ENCODE measurements at places on chromosomes 2 and 18.

GRCh38 chr2:89833116-89833779 is 1141.8 kb downstream of the RPIA start:
- peak; percentile 29 for DNase-seq

- no peak for DNase-seq
Measured at GRCh38 chr2:44972771-44973535, 31.5 kb downstream of the SIX3 start.

DNA sequence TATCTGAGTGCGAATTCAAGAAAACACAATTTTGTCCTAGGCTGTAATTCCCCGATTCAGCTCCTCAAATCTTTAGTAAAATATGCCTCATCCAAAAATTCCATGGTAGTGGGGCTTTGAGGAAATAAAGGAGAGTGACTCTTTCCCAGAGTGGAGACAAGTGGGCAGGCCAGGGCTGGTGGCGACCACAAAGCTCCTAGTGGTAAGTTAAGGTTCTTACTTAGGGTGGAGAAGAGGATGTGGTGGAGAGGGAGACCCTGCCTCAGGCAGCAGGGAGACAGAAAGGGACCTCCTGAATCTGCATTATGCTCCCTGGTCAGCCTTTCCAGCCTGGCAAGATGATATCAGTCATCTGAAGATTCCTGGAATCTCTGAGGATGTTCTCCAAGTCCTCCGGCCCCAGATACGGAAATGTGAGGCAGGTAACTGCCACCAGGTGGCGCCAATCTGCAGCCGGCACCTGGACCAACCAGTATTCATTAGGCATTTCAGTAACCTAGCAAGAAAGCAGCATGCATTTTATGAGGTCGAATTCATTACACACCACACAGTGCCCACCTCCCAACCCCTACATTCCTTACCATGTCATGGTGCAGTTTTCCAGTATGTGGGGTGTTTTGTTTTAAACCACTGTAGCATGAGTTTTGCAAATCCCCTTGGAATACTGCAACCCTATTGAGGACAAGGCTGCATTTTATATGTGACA is 106.4 kb downstream of the POLE4 start:
- peak; percentile 64 for DNase-seq

GRCh38 chr2:223537651-223538601 is 64.2 kb downstream of the SCG2 start:
- DNase-seq: peak; percentile 52

- DNase-seq: no peak
Measured at GRCh38 chr2:146267093-146267492, 1577.7 kb upstream of the ACVR2A start.

GRCh38 chr18:29181151-29181901 is 1004.4 kb upstream of the CDH2 start:
- peak; percentile 97 for DNase-seq

- peak; percentile 2 for DNase-seq
Measured at GRCh38 chr18:53153281-53153680, 813.3 kb downstream of the DCC start.

GRCh38 chr18:6941996-6942395 is 175.6 kb downstream of the LAMA1 start:
- DNase-seq: no peak

- no peak for DNase-seq
Measured at GRCh38 chr18:56003009-56003719, 415.2 kb upstream of the TCF4 start.

- DNase-seq: no peak
Measured at GRCh38 chr18:76558881-76559667, 64.0 kb upstream of the ZNF516 start.

DNA sequence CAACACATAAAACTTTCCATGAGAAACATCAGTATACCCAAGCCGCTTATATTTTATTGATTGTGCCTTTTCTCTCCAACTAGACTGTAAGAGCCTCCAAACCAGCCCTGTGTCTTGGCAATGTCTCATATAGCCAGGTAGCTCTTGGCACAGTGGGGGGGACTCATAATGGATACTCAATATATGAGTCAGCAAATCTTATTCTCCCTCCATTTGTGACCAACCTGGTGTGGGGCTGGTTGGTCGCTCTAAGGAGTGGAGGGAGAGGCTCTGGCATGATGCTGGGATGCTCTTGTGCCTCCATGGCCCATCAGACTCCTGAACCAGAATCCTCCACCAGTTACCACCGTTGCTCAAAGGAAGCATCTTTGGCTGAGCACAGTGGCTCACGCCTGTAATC is 32.0 kb downstream of the EFR3B start:
- DNase-seq: no peak

- DNase-seq: no peak
Measured at GRCh38 chr2:50221106-50221505, 810.8 kb downstream of the NRXN1 start.

- peak; percentile 41 for DNase-seq
Measured at GRCh38 chr18:54647176-54647575, 56.1 kb downstream of the DYNAP start.

DNA sequence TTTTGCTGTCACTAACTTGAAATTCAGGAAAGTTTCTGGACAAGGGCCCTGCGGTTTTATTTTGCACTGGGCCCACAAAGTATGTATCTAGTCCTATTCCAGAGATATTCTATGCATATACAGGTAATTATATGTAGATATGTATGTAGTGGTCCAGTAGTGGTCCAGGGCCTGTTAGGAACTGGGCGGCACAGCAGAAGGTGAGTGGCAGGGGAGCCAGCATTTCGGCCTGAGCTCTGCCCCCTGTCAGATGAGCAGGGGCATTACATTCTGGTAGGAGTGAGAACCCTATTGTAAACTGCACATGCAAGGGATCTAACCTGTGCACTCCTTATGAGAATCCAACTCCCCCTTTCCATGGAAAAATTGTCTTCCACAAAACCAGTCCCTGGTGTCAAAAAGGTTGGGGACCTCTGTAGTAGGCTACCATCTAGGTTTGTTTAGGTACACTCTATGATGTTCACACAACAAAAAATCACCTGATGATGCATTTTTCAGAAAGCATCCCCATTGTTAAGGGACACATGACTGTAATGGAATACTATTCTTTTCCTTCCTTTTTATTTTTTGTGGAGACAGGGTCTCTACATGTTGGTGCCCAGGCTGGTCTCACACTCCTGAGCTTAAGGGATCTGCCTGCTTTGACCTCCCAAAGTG is 2.8 kb upstream of the PPP4R3B start:
- peak; percentile 31 for DNase-seq

GRCh38 chr2:209331291-209331844 is 92.5 kb upstream of the MAP2 start:
- peak; percentile 68 for DNase-seq

DNA sequence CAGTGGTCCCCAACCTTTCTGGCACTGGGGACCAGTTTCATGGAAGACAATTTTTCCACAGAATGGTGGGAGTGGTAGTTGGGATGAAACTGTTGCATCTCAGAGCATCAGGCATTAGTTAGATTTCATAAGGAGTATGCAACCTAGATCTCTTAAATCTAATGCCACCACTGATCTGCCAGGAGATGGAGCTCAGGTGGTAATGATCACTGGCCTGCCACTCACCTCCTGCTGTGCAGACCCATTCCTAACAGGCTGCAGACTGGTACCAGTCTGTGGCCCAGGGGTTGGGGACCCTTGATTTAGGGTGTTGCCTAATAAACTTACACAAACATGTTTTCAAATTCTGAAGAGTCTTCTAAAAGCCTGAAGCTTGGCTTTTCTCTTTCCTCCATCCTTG is 261.3 kb downstream of the CDH19 start:
- DNase-seq: no peak

DNA sequence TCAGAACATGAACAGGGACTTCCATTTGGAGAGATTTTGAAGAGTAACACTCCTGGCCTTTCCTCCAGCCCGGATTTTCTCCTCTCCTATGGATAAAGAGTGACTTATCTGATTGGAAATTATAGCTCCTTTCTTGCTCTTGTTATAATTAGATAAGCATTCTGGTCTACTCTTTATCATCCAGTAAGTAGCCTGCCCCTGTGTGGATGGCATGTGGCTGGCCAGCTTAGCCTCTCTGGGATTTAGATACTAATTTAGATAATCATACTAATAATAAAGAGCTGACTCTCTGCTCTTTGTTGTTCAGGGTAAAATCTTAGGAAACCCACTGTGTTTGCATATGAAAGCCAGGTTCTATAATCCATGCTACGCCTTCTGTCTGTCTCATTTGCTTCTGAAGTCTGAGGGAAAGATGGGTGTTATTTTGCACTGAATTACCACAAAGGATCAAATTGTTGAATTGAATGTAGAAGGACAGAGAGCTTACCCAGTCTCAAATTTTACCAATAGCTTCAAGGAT is 438.8 kb downstream of the SPAG16 start:
- no peak for DNase-seq

DNA sequence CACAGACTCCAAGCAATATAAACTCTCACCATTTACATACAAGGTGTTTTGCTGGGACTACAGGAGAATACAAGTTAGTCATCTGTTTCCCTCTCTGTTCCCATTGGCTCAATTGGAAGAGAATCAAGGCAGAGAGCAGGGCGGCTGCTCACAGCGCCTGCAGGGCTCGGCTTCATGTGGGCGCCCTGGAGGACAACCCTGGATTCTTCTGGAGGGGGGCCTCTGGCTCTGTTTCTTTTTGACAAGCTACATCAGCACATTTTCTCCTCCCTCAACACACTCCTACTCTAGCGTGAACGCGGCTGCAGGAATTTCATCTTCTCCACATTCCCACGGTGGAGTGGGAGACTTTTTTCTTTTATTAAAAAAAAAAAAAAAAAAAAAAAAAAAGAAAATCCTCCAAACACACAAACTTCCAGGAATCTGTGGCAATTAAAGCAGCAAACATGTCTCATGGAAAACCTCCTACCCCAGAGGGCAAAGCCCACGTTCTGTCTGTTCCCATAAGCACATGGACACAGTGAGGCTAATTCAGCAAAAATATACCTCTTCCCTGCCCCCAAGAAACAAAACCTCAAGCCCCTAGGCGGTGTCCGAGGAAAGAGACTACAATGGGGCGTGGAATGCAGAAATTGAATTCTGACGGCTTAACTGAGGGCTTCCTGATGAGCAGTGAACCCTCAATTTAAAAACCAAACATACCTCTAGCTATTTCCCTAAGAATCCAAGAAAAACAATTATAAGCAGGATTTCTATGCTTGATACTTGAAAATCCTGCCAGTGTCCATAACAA is 50.6 kb downstream of the PARD6G start:
- peak; percentile 18 for DNase-seq

DNA sequence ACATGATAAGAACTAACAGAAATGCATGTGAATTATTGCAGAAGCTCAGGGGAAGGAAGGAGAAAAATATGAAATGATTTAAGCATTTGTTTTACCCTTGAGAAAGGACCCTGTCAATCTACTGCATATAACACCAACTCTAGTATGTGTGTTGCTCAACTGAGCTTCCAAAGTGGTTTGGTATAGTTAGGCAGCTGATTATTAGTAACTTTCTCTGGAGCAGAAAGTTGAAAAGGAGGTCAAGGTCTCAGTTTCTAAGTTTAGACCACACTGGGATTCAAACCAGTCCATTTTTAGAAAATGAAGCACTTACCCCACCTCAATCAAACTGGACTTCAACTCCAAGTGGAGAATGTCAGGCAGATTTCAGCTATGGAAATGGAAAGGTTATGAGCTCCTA is 123.3 kb upstream of the CDC42EP3 start:
- DNase-seq: no peak

GRCh38 chr18:61435064-61435652 is 101.9 kb downstream of the CDH20 start:
- peak; percentile 11 for DNase-seq

DNA sequence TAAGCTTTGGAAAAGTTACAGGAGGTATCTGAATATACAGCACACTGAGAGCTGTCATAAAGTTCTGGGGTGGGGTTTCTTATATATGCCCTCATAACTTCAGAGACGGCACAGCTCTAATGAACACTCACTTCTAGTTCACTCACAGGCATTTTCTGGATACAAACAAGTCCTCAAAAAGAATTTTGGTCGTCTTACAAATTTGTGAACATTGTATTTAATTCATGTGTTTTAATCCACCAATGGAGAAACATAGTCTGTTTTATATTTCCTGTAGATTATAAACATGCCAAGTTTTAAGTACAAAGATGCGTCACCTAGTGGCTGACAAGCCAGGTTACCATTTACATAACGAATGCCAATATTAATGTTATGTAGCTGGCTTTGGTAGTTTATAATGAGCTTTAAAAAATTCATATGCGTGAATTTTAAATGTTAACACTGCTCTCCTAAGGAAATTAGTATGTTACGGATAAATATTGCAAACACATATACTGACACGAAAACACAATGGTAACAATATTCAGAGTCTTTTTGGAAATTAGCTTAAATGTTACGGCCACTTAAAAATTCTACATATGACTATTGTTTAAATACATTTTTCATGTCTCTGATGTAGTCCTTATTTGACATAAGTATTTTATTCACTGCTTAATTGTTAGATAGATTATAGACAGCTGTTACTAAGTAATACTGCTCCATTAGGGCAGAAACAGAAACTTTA is 2.5 kb downstream of the COL3A1 start:
- DNase-seq: peak; percentile 81

GRCh38 chr2:1743396-1744150 is 742 bp downstream of the PXDN start:
- DNase-seq: peak; percentile 67

GRCh38 chr2:101869527-101869926 is 122.2 kb upstream of the IL1R2 start:
- DNase-seq: no peak

DNA sequence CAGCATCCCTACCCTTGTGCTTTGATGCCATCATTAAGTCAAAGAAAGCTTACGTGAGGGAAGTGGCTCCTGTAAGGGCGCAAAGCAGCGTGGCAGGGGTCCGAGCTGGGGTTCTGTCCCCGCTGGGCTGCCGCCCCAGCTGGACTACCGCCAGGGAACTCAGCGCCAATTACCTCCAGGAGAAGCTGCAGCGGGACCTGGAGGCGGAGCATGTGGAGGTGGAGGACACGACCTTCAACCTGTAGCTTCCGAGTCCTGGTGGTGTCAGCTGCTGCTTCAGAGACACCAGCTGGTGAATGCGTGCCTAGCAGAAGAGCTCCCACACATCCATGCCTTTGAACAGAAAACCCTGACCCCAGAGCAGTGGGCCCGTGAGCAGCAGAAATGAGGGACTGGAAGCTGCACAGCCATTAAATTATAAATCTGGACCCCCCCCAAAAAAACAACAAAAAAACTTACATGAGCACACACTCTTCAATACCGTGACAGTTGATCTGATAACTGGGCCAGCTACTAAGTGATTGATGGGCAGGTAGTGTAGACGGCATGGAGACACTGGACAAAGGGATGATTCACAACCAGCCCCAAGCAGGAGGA is 20.1 kb upstream of the YES1 start:
- DNase-seq: no peak

DNA sequence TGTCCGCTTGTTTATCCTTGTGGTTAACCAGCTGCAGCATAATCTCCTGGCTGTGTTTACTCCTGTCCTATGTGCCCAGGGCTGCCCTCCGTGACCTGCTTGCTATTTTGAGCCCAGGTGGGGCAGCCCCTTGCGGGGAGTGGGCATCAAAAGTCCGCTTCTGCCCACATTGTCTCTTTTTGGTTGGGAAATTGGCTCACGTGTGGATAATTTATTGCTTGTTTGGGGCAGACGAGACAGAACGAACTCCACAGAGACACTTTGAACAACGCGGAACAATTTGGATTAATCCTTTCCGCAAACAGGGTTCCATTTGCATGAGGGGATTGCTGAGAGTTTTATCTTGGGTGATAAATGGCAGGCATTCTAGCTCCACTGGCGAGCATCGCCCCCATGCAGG is 8.1 kb upstream of the CXCR4 start:
- DNase-seq: no peak

GRCh38 chr18:47204908-47205522 is 28.9 kb upstream of the IER3IP1 start:
- peak; percentile 59 for DNase-seq

- DNase-seq: no peak
Measured at GRCh38 chr18:31603315-31603714, 11.6 kb downstream of the TTR start.
